Spleen (tissue), 13 donors: ENCODE measurements at places on chromosomes 2 and 18.

- DNase-seq, result no peak
Measured at GRCh38 chr2:106991866-106992265, 105.9 kb upstream of the ST6GAL2 start.

DNA sequence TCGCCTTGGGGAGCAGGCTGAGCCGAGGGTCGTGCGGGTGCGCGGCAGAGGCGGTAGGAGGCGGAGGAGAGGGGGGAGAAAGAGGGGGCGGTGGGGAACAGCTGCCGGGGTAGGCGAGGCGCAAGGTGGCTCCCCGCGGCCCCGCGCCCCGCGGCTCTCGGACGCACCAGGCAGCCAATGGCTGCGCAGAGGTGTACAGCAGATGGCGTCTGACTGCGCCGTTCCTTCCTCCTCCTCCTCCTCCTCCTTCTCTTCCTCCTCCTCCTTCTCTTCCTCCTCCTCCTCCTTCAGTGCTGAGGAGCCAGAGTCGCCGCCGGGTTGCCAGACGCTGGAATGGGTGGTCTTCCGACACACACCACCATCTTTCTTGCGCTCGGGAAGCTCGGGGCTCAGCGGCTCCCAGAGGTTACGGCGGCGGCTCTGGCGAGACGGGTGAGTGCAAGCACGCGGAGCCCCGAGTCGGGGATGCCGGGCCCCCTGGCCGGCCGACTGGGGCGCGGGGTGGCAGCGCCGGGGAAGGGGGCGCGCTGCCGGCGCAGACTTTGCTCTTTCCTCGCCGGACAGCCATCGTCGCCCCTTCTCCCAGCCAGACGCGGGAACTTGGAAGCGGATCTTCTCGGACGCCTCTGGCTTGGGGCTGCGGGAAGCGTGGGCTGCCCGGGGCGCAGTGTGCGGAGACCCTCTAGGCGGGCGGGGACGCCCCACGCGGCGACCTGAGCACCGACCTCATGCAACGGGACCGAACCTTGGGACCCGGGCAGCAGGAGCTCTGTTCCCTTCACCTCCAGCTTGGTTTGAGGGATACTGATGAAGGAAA, at the start of gene THSD7B:
THSD7B (plus strand) TSS at position 290 of the 817 bp plus-strand sequence. CDS start 116,634 bp downstream, outside the sequence.
- no peak for DNase-seq

DNA sequence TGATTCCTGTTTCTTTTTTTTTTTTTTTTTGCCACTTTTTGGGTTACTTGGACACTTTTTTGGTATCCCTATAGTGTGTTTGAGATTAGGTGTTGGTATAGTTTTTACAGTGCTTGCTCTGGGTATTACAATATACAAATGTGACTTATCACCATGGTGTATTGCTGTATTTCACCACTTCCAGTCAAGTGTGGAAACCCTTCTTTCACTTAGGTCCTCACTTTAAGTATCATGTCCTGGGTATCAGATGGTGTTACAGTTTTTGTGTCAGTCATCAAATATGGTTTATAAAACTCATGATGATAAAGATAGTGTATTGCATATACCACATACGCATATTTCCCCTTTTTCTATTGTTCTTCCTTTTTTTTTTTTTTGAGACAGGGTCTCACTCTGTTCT, 1.8 kb downstream of the ATP9B start:
- DNase-seq, result no peak

DNA sequence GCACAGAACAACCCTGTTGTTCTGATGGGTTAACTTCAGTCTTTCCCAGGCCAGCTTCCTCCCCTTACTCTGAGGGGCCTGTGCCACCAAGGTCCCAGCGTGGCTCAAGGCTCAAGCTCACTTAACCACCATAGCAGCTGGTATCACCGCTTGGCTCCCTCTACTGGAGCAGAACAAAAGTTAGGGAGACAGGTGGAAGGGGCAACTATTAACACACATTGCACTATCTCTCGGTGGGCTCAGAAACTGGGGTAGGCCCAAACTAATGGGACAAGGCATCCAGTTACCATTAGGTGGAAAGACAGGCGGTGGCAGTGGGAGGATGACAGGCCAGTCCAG, 88.7 kb upstream of the ATL2 start:
- DNase-seq, result no peak

DNA sequence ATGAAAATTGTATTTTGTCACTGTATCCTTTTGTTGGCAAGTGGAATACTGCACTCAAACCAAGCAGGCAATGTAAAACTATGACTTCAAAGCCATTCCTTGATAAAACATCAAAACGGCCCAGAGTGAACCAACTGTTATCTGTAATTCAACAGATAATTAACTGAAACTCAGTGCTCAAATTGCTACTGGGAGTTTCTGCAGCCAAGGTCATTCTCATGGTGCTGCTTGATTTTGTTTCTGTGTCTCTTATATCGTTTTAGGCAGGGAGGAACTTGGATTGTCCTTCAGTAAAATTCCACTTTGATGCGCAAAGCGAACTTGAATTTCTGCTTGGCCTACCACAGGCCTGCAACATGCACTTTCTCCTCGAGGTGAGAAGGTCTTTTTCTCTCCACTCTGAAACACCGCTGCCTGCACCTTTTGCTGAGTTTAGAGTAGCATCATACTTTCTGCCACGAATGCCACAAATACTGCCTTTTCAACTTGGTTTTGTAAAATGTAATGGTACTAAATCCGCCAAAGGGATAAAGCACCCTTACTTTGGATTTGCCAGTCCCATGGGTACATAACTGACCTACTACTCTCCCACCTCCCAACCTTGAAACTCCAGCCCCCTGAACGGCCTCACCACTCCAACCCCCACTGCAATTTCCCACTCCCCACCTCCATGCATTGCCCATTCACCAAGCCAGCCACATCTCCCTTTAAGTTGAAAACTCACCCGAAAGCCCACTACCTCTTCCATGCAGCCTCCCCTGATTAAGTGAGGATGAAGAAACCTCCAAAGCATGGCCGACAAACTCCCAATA, 204.7 kb downstream of the TGIF1 start:
- no peak for DNase-seq

GRCh38 chr2:2777213-2777612, 446.1 kb upstream of the MYT1L start:
- DNase-seq, result no peak

GRCh38 chr2:177353187-177353478, 39.4 kb upstream of the AGPS start:
- no peak for DNase-seq
